Activated B cell treated with CpG ODN at 0.5 μM for 24 hours (primary cell): ENCODE measurements at places on chromosomes 3 and 15. TPM values are rescaled to one million over a fixed set of nuclear protein-coding genes. Genes with fewer than 3 reads are reported as not detected.

DNA sequence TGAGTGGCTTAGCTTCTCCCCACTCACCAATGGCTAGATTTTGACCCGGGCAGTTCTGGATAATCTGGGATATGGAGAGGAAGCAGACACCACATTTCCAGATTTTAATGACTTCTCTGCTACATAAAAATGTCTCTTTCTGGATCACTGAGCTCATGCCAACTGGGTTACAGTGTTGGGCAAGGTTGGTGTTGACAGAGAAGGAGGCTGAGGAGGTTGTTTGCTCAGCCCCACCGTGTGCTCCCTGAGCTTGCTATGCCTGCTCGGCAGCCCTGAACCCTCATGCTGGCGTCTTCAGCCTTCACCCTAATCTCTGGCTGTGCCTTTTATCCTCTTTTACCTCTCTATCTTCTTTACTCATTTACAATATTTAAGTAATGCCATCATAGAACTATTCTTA, 53.0 kb upstream of the KPNA4 start:
- no peak for DNase-seq
- H3K36me3 ChIP-seq, result no peaks in the 10 kb centered on the region
- H3K27ac ChIP-seq, result no peak overlapping the region
- H3K27me3 ChIP-seq, result peaks cover 28% of the 10 kb centered on the region

DNA sequence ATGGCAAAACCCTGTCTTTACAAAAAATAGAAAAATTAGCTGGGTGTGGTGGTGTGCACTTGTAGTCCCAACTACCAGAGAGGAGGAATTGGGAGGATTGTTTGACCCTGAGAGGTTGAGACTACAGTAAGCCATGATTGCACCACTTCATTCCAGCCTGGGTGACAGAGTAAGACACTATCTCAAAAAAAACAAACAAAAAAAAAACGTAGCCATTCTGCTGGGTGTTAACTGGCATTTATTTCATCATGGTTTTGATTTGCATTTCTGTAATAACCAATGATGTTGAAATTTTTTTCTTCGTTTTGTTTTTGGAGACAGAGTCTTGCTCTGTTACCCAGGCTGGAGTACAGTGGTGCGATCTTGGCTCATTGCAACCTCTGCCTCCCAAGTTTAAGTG, 63.3 kb downstream of the RPLP1 start:
- peaks cover 35% of the 10 kb centered on the region for H3K27me3 ChIP-seq
- H3K36me3 ChIP-seq, result no peaks in the 10 kb centered on the region
- no peak overlapping the region for H3K27ac ChIP-seq
- no peak for DNase-seq

DNA sequence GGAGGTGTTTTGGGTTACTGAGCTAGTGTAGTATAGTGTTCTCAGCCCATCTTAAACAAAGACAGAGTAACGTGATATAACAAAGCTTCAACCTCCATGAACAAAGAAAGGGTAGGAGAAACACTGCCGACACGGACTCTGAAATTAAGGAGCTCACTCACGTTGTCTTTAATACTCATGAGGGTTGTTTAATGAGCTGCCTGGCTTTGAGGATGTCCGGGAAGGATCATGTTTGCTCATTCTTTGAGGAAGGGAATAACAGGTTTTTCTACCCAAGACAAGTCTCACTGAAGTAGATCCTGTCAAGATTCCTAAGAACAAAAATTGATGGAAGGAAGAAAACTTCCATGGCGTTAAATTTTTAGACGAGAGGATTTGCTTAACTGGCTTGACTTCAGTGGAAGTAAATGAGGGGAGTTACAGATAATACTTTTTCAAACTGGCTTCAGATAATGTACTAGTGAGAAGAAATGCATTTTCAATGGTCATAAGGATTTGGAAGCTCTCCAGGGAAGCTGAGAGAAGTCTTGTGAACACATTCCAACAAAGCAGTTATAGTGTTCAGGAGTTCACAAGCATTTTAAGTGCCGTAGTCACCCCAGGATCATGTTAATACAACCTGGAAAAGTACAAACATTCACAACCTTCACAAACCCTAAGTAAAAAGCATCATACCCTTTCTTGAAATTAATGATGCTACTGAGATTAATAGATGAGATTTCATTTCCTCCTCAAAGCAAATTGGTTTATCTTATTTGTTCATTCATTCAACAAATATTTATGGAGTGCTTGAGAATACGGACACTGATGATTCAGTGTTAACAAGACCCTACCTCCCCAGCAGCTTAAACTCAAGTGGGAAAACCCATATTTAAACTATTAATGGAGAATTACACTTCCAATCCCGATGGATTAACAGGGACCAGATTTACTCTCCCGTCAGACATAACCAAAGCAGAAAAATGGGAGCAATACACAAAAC, 101.5 kb downstream of the SHQ1 start:
- H3K4me3 ChIP-seq, result no peak overlapping the region
- H3K4me1 ChIP-seq, result peaks cover 4% of the 10 kb centered on the region
- H3K27ac ChIP-seq, result no peak overlapping the region
- H3K27me3 ChIP-seq, result peaks cover 34% of the 10 kb centered on the region

- no peaks in the 10 kb centered on the region for H3K27me3 ChIP-seq
- no peaks in the 10 kb centered on the region for H3K36me3 ChIP-seq
- no peaks in the 10 kb centered on the region for H3K4me1 ChIP-seq
Measured at GRCh38 chr3:40258555-40258954, 51.0 kb upstream of the EIF1B start.

DNA sequence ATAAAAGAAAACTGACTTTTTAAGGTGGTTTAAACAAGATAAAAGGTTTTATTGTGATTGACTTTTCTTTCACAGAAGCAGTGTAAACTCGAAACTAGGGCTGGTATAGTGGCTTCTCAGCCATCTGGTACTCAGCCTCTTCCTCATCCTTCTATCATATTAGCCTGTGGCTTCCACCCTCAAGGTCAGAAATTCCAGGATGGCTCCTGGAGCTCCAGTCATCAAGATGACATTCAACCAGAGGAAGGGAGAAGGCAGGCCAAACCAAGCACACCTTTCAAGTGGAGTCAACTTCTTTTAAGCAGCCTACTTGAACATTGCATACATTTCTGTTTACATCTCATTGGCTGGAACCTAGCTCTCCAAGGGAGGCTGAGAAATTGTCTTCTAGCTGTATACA, 1.3 kb upstream of the MESD start:
- peaks cover 9% of the 10 kb centered on the region for H3K36me3 ChIP-seq
- H3K4me1 ChIP-seq, result peaks cover 44% of the 10 kb centered on the region
- no peak for DNase-seq

GRCh38 chr3:98449606-98450193, 13.3 kb upstream of the OR5K1 start:
- no peak overlapping the region for H3K27ac ChIP-seq
- H3K27me3 ChIP-seq, result peaks cover 3% of the 10 kb centered on the region
- H3K4me3 ChIP-seq, result no peak overlapping the region
- no peak for DNase-seq
- no peaks in the 10 kb centered on the region for H3K36me3 ChIP-seq

- H3K27me3 ChIP-seq, result peaks cover 7% of the 10 kb centered on the region
- no peak for DNase-seq
- H3K4me3 ChIP-seq, result no peak overlapping the region
- H3K4me1 ChIP-seq, result no peaks in the 10 kb centered on the region
- no peak overlapping the region for H3K27ac ChIP-seq
Measured at GRCh38 chr3:149378478-149379309, 1.2 kb upstream of the TM4SF1 start.

- H3K4me3 ChIP-seq, result peak overlapping the region; percentile 91
- peaks cover 20% of the 10 kb centered on the region for H3K36me3 ChIP-seq
- H3K27ac ChIP-seq, result peak overlapping the region; percentile 81
- no peak for DNase-seq
- H3K27me3 ChIP-seq, result no peaks in the 10 kb centered on the region
- peaks cover 68% of the 10 kb centered on the region for H3K4me1 ChIP-seq
Measured at GRCh38 chr3:43288366-43288765, 2.0 kb downstream of the SNRK start.

DNA sequence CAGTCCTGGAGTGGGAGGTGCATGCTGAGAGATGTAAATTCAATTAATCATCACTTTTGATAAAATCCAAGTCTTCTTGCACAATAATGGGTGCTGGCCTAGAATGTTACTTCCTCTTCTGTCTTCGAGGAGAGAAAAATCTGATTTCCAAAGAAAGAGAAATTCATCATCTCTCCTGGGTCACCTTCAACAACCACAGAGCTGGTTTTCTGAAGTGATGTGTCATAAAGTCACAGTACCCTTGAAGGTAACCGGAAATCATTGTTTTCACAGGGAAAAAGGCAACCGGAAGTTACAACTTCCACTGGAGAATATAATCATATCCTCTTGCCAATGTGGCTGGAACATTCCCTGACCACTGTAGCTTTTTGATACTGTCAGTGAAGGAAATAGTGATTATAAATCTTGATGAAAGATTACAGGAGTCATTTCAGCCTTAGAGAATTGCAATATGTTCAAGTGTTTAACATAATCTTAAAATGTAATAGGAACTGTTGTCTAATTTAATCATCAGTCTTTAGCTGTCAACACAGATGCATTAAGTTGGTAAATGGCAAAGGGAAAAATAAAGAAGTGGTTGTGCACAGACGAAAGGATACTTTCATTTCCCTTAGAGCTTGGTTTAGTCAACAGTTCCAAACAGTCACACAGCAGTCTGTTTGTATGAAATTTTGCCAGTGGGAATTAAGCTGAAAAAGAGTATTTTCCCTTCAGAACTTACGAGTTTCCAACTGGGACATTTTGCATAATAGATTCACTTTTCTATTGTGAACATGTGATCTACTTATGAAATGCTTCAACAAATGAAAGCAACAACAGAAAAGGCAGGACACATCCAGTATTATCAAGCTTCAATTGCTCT, 106.5 kb upstream of the SLC4A7 start:
- no peaks in the 10 kb centered on the region for H3K27me3 ChIP-seq
- DNase-seq, result no peak
- no peak overlapping the region for H3K27ac ChIP-seq
- H3K4me1 ChIP-seq, result peaks cover 25% of the 10 kb centered on the region
- no peaks in the 10 kb centered on the region for H3K36me3 ChIP-seq

GRCh38 chr3:69483449-69483848, 97.6 kb upstream of the FRMD4B start:
- no peaks in the 10 kb centered on the region for H3K4me1 ChIP-seq
- H3K27me3 ChIP-seq, result peaks cover 9% of the 10 kb centered on the region
- no peak for DNase-seq
- H3K36me3 ChIP-seq, result no peaks in the 10 kb centered on the region
- H3K27ac ChIP-seq, result no peak overlapping the region
- H3K4me3 ChIP-seq, result no peak overlapping the region

DNA sequence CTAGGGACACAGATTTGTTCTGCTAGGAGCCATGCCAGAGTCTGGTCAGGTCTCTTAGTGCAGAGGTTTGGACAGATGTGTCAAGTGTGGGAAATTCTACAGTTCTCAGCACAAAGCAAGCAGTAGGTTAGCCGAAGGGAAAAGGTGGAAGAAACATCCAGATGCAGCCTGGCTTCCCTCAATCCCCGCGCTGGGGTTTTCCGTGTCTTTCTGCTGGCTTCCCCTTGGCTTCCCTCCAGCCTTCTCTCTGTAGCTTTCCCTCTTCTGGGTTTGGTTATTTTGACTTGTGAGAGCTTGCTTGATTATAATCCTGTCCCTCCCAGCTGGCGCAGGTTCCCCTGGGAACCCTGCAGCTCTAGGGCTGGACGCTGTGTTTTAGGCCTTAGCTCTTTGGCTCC, 4.1 kb downstream of the TF start:
- no peak for DNase-seq
- H3K27ac ChIP-seq, result no peak overlapping the region
- no peak overlapping the region for H3K4me3 ChIP-seq
- no peaks in the 10 kb centered on the region for H3K36me3 ChIP-seq

DNA sequence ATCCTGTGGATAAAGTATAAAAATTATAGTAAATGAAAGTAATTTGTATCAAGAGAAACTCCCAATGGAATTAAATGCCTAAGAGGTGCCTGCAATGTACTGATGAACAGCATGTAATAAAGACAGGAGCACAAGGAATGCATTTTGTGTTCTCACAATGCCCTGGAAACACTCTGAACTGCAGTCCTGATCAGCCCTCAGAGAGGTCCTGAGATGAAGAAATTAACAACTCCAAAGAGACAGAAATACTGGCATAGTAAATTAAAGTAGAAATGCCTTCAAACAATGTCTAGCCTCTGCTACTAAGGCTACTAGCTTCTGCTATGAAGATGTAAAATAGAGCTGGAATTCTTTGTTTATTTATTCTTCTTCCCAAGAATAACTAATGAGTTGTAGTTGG, 59.9 kb downstream of the CFAP20DC start:
- H3K4me1 ChIP-seq, result peaks cover 4% of the 10 kb centered on the region
- H3K36me3 ChIP-seq, result no peaks in the 10 kb centered on the region
- H3K27ac ChIP-seq, result no peak overlapping the region
- no peak overlapping the region for H3K4me3 ChIP-seq
- no peak for DNase-seq

The EPHB1 gene
- 2.8 and 3.8 TPM in 2 replicates for total RNA-seq

DNA sequence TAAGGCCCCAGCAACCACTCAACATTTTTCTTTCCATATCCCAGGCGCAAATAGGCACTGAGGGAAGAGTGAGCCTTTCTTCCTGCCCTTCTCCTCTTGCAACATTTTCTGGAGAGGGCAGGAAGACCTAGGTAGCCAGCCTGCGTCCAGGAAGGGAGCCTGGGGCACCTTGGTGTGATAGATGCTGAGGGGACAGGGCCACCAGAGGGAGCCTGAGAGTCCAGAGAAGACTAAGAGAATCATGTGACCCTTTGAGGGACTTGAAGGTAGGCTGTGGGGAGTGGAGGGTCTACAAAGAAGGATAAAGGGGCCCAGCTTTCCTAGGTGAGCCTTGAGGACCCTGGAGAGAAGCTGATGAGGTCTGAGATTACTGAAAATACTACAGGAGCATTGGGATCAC, 346.6 kb downstream of the CNTN6 start:
- no peaks in the 10 kb centered on the region for H3K27me3 ChIP-seq
- no peak for DNase-seq
- no peak overlapping the region for H3K4me3 ChIP-seq
- H3K4me1 ChIP-seq, result peaks cover 17% of the 10 kb centered on the region
